ENCODE measurements at places on chromosomes 3 and 15.
A peak's percentile ranks its signal among the peaks of the same experiment; 100 is the strongest.

GRCh38 chr3:184777566-184778356, 34.2 kb upstream of the VPS8 start:
- peak; percentile 97 for DNase-seq

DNA sequence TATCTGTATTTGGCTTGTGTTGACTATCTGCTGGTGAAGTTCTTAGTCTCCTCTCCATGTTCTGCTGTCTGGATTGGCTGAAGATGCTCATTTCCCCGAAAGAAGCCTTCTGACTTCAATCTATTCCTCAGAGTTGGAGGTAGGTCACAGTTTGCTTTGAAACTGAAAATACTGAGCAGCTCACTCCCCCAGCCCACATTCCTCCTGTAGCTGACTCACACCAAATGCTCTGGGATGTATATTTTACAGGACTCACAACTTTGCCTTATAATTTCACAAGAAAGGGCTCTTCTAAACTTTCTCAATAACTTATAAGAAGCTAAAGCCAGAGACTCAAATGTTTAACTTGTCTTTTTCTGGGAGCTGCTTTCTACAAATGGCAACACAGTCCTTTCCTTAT, 36.3 kb upstream of the SNX4 start:
- DNase-seq = peak; percentile 89

DNA sequence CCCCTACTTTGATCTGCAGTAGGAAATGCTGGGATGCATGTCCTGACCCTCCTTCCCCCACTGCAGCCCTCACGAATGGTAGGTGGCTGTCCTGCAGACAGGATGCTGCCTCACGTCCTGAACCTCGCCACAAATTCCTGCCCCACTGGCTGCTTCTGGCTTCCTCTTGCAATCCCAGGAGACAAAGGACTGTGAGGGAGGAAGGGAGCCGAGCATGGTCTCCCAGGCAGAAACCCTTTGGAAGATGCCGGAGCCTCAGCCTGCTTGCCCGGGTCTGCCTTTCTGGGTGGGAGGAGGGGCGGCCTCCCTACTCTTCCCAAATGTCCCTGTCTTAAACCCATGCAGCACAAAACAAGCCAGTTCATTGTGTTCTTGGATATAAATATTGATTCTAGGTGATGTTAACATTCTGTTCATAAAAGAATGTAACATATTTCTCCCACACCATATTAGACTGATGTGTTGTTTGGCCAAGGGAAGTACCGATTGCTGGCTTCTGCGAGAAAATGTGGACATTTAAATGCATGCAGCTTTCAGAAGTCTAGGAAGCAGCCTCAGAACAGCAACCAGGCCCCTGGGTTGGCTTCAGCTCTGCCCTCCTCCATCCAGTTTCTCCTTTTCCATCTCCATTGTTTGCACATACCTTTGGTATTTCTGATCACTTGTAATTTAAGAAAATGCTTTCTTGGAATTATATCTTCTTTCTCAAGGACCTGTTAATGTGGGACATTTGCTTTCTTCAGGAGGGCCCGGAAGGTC, 75.3 kb downstream of the HMG20A start:
- DNase-seq = peak; percentile 43

DNA sequence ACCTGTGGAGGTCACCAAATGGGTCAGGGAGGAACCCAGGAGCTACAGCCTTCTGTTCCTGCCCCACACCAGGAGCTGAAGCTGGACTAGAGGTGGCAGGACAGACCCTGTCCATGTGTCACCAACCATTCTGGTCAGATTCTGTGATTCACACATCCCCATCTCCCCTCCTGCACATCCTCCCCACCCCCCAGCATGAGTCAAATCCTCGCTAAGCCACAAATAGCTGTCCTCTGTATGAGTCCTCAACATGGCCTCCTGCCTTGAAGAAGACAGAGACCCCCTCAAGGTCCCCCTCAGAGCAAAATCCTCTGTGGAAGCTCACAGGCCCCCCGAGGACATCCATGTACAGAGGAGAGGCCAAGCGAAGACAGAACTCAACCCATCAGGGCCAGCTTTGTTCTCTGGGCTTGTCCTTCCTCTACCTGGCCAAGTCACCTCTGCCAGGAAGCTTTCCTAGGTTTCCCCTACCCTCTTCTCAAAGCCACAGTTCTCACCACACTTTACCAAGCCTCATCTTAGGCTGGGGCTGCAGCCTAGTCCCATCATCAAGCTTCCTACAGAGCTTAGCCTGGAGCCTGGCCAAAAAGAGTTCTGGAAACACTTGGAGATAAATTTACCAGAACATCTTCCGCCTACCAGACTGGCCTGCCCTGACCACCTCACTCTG, 17.1 kb downstream of the CACNA2D2 start:
- peak; percentile 17 for DNase-seq

DNA sequence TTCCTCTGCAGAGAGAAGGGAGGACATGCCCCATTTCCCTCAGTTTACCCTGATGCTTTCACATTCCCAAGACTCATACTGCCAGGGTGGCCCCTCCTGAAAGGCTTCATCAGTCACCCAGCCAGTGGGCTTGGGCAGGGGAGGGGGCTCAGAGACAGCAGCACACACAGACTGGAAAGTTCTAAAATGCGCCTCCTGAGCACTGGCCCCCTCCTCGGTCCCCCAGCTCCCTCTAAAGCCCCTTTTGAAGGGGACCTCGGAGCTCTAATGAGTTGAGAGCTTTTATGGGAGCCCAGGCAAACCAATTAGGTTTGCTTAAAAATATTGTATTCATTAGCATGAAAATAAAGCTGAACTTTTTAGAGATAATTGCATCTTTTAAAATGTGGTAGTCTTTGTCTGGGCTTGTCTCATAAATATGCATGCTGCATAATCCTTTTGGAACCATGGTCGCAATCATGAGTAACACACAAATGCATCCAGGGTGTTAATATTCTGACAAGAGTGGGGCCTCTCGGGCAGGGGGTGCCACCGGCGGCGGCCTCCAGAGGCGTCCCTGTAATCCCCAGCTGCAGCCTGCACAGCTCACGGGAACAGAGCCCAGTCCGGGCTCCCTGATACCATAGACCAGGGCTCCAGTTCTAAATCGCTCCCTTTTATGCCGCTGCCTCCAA, 78.5 kb downstream of the RPLP1 start:
- DNase-seq = no peak
